ENCODE measurements at places on chromosomes 4 and X.

- no peak for DNase-seq
Measured at GRCh38 chr4:21888195-21888976, 60.2 kb downstream of the KCNIP4 start.

DNA sequence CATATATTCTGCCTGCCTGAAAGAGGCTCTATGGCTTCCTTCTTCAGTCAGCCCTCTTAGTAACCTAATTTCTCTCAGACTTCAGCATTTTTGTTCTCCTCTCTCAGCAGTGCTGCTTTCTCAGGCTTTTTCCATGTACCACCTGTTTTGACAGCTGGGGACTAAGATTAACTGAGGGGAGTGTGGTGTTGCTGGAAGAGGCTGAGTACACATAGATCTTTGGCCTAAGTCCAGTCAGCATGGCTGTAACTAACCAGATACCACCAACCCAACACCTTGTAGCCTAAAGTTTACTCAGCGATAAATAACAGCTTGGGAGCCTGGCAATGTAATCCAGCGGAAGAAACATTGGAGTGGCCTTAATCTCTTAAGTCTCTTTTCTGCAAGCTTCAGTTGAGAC lies 85.5 kb downstream of the RTL3 start:
- DNase-seq: no peak

DNA sequence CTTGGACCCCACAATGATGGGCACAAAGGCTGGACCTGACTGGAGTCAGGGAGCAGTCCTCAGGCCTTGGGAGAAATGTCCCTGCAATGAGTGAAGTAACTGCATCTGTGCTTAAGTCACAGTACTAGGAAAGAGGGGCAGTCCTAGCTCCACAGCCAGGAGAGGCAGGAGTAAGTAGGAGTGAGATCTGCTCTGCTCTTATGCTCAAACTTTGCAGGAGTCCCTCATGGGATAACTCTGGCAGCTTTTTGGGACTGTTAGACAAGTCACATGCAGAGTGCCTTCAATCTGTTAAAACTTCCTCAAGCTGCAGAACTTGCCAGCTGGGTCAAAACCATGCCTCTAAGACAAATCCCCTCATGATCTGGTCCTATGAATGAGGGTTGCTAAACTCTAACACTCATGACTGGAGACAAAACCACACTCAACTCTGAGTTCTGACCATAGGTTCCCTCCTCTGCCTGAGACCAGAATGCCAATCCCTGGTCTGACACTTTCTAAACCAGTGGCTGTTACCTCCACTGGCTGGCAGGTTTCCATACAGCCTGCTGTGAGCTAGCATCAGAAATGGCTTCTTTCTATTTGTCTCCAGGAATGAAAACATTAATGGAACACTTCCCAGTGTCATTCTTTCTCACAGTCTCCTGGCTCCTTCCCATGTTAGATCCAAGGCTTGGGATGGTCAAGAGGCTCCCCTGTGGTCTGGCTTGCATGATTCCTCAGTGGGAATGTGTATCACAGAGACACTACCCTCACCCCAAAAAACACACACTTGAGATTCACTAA lies 819.3 kb downstream of the PCDH7 start:
- no peak for DNase-seq

GRCh38 chrX:120260369-120260768 lies 9.8 kb downstream of the ZBTB33 start:
- no peak for DNase-seq

DNA sequence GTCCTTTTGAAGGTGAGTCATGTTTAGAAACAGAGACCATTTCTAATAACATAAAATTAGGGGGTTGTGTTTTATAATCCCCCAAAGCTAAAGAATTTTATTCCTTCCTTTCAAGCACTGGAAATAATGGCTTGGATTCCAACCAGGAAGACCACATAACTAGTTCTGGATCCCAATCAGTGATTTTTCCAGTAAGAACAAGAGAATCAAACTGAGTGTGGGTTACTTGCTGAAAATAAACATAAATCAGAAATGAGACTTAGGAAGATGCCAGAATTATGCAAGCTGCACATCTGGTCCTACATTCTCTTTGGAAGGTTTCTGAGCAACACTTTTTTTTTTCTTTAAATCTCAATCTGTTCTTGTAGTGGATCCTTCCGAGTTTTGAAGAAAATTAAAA lies 76.3 kb downstream of the SOWAHB start:
- no peak for DNase-seq

GRCh38 chr4:41683326-41683725 lies 65.2 kb downstream of the PHOX2B start:
- no peak for DNase-seq

Measured in stimulated activated CD4-positive, alpha-beta T cell treated with anti-CD3 and anti-CD28 coated beads, Interleukin-1b, Interleukin-23, amount 100 ng/mL, for 1 hour (primary cell).